DMS153 (cell line): ENCODE measurements at places on chromosomes 5 and 9.

- no peak for DNase-seq
These were observed 106.4 kb upstream of the PANK3 start for GRCh38 chr5:168685566-168685965.

DNA sequence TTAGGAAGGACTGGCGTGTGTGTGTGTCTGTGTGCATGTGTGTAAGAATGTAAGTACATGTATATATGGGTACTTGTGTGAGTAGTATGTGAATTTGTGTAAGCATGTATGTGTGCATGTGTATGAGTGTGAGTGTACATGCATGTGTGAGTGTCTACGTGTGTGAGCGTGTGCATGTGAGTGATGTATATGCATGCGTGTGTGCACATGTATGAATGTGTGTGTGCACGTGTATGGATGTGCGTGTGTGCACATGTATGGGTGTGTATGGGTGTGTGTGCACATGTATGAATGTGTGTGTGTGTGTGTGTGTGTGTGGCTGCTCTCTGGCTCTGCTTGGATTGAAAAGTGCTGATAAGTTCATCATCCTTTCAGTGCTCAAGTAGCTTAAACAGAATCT lies 154.5 kb downstream of the TENT4A start:
- DNase-seq: no peak

DNA sequence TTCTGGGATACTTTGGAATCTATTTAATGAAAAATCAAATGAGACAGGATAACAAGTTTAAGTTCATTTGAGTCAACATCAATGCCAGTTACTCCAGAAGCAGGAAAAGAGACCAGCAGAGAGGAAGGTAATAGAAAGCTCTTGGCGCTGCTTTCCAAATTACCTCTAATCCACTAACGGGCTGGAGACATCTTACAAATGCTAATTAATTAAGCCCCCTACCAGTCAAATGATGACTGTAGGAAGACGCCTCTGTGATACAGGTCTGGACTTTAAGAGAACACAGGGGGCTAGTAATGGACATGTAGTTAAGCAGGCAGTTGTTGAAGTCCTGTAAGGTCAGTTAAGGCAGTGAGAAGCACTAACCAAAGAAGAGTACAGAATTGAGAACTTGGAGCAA lies 65.3 kb upstream of the HTR4 start:
- DNase-seq: no peak

GRCh38 chr5:89277816-89278215 lies 394.8 kb upstream of the MEF2C start:
- DNase-seq: no peak

DNA sequence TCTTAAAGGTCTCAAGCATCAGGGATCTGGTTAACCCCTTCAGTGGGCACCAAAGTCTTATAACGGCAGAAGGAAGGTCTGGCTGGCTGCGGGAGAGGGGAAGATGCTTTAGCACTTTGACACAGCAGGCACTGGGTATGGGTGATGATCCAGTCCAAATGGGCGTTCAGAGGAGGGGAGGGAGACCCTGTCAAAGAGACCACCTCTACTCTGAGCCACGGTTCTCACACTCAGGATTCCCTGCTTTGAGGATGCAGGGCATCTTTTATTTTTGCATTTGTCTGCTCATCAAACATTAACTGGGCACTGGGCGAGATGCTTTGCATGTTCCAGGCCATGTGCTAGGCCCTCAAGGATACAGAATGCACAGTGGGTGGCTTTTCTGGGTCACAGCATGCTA lies 204.0 kb downstream of the DAB2IP start:
- DNase-seq: no peak

GRCh38 chr5:114782177-114782576 lies 387.5 kb downstream of the TRIM36 start:
- DNase-seq: no peak

- no peak for DNase-seq
These were observed 151.4 kb downstream of the MAST4 start for GRCh38 chr5:66747607-66748006.
